Stimulated activated CD8-positive, alpha-beta memory T cell treated with anti-CD3 and anti-CD28 coated beads, Interleukin-15, amount 100 ng/mL, for 4 hours (primary cell): ENCODE measurements at places on chromosomes 7 and 10.

DNA sequence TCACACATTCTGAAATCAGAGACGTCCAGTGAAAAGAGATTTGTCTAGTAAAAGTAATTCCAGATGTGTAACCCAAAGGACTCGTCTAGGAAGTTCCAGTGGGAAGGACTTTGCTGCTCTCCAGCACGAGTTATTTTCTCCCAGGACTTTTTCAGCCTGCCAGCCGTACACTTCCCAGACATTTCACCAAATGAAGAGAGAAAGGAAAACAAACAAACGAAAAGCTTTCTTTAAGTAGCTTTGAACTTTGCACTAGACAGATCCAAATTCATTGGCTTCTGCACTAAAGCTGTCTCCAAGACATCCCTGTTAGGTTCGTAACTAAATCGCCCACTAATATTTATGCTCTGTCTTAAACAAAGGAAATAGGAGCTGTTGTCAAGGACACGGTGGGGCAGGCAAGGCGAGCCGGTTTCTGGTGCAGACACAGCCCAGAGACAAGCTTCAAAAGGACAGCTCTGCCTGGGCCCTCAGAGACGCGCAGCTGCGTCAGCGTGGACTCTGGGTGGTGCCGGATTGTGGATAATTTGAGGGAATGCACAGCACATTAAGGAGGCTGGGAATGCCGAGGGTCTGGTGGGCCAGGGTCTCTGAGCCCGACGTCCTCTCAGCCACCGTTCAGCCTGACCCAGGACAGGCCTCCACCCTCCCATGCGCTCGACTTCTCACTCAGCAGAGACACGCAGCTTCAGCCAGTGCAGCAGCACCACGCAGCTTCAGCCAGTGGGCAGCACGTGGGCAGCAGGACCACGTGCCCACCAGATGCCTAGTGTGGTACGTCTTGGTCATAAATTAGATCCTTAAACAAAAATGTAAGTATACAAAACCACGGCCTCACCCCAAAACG is 64.1 kb upstream of the INSIG1 start:
- DNase-seq = no peak

- peak; percentile 56 for DNase-seq
Observed at GRCh38 chr7:130063036-130063435, 7.3 kb upstream of the KLHDC10 start.

- no peak for DNase-seq
Observed at GRCh38 chr7:112547916-112548315, 67.1 kb downstream of the LSMEM1 start.

GRCh38 chr7:140081774-140082425 is 19.1 kb upstream of the PARP12 start:
- DNase-seq = no peak

- no peak for DNase-seq
Observed at GRCh38 chr10:132324186-132324585, 7.8 kb upstream of the LRRC27 start.

- DNase-seq = no peak
Observed at GRCh38 chr10:74282848-74283210, 131.8 kb downstream of the ADK start.

- DNase-seq = no peak
Observed at GRCh38 chr7:46759711-46760480, 822.0 kb downstream of the TNS3 start.

GRCh38 chr10:11682267-11682683 is 59.9 kb upstream of the ECHDC3 start:
- DNase-seq = no peak

GRCh38 chr7:25579778-25580075 is 351.4 kb upstream of the NPVF start:
- DNase-seq = no peak

DNA sequence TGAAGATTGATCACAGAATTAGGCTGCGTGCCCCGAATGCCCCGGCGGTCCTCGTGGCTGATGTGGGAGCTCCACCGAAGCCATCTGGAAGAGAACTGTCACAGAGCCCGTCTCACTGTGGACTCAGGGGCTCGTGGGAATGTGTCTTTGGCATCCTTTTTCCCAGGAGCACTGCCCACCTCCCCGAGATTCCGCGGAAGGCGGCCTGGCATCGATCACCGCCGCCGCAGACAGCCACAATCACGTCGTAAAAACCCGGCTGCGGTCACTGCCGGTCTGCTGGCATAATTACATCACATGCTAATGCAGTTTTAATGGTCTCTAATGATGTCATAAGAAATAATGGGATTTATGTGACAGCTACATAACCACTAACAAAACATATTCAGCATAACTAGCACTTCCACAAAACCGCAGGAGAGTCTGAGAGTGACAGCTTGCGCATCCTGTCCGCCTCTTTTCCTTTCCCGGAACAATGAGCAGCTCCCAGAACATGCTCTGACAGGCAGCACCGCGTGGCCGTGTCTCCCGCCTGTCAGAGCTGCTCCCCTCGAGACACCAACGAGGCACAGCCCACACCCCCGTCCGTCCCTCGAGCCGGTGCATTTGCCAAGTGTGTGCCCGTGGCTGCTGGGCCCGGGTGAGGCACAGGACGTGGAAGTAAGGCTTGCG is 490.0 kb downstream of the PTPRN2 start:
- no peak for DNase-seq
